ENCODE measurements at places on chromosomes 7 and 10.

DNA sequence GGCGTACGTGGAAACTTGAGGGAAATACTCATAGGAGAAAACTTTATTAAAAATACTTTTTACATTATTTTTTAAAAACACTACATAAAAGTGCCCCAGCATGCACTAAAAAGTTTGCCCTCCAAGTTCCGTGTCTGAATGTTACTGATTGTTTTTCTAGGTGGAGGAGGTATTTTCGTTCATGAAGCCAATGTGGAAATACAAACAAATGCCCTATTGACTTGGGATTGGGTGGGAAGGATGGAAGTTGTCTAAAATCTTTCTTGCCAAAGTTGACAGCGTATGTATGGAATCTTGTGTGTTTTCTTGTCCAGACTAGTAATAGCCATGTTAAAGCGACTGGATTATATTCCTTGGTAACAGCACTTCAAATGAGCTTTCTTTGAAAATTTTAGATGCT is 1.2 kb downstream of the PROSER2 start:
- no peak for DNase-seq

GRCh38 chr10:56991591-56992069 is 630.6 kb upstream of the ZWINT start:
- no peak for DNase-seq

GRCh38 chr7:142956951-142957623 is 5.1 kb downstream of the KEL start:
- DNase-seq = no peak

DNA sequence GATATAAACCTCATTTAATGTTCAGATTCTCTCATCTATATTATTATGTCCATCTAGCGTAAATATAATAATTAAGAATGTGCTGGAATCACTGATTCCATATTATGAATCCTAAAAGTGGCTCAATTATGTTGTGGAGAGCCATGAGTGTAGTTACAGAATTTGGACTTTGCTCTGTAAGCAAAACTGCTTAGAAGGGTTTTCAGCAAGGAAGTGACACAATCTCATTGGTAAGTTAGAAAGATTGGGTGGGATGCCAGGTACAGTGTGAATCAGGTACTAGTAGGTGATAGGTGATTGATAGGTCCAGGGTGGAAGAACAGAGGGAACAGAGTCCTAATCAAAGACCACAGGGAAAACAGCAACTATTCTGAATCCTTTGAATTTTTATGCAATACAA is 74.9 kb upstream of the ABLIM1 start:
- DNase-seq = no peak

- DNase-seq = no peak
These were observed 1.8 kb downstream of the MUC3A start for GRCh38 chr7:100951172-100951571.

DNA sequence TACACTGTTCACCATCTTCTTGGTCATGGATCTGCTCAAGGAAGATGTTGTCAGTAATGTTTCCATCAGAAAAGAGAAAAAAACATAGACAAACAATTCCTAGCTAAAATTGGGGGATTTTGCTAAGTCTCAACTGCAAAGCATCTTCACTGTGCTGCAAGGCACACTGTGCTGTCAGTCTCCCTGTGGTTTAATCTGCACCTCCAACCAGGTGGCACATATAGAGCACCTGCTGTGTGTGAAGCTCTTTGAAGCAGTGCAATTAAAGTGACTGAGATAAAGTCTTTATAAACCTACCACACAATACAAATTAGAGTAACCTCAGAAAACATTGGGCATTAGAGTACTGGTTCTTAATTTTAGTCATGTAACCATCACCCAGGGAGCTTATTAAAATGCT is 6.3 kb downstream of the NRAP start:
- no peak for DNase-seq

DNA sequence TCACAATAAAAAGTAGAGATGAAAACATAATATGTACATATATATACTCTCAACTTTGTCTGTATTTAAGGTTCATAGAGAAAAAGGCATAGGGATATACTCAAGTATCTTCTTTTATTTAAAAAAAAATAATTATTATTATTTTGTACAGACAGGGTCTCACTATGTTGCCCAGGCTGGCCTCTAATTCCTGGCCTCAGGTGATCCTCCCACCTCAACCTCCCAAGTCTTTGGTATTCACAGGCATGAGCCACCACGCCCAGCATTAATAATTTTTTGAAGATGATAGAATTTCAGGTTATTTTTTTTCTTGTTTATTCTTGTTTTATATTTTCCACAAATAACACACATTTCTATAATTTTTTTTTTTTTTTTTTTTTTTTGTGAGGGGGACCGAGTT is 113.8 kb downstream of the PLXNA4 start:
- no peak for DNase-seq

DNA sequence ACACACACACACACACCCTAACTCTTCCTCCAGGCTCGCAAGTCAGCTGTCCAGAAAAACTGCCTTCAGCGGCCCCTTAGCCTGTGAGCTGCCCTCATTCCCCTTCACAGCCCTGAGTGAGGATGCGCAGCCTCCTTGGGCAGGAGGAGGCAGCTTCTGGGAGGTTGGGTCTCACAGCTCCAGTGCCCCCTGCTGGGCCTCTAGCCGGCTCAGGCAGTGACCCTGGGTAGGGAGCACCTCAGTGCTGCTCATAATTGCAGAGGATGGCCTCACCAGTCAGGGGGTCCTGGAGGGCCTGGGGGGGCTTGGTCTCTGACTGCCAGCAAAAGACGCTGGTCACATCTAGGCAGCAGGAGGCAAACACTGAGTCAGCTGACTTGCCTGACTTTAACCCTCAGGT is 43.7 kb downstream of the ZNF273 start:
- DNase-seq = no peak

GRCh38 chr7:31553661-31554081 is 39.8 kb downstream of the ITPRID1 start:
- no peak for DNase-seq

- no peak for DNase-seq
These were observed 463.6 kb downstream of the ZWINT start for GRCh38 chr10:55897490-55897921.

- DNase-seq = no peak
These were observed 36.3 kb upstream of the DIP2C start for GRCh38 chr10:725786-726185.

GRCh38 chr7:139108266-139109187 is 993 bp downstream of the ZC3HAV1 start:
- no peak for DNase-seq

GRCh38 chr7:72540106-72540611 is 128.0 kb upstream of the CALN1 start:
- DNase-seq = no peak

- DNase-seq = no peak
These were observed 139.9 kb downstream of the TNS3 start for GRCh38 chr7:47441796-47442604.

DNA sequence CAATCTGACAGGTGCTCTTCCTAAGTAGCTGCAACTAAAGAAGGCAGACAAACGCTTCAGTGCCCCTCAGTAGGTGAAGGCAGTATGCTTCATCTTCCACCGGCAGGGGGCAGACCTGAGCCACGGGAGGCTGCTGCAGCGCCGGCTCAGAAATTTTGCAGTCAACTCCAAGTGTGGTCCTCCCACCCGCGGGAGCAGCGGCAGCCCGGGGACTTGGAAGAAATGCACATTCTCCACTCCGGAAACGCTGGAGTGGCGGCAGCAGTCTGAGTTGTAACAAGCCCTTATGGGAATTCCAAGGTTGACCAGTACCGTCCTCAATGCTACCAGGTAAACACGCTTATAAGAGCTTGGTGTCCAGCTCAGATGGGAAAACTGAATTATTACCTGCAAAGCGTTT is 3.4 kb downstream of the IGFBP3 start:
- DNase-seq = no peak

DNA sequence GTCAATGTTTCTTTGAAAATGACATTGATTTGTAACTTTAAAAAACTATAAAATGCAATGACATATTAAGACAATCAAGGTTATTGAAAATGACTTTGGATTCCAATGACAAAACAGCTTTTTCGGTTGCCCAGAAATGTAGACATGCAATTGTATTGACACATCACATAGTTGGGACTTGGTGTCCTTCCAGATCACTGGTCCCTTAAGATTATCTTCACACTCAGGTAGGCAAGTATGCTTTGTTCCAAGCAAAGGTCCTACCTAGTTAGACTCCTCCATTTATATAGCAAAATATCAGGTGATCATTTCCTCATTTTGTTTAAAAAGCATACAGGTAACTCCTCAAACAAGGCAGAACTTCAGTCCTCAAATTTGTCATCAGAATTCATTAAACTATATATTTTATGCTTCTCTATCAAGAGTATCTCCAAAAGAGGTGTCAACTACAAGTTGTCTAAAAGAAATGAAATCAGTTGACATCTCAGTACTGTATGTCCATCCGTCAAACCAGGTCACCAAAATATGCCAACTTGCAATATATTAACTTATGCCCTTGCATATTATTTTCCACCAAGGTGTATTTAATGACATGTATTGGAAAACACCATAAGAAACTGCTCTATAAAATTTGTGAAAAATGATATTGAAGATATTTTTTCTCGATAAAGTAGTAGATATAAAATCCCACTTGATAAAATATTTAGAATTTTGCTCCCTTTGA is 64.6 kb downstream of the TSPAN12 start:
- no peak for DNase-seq

DNA sequence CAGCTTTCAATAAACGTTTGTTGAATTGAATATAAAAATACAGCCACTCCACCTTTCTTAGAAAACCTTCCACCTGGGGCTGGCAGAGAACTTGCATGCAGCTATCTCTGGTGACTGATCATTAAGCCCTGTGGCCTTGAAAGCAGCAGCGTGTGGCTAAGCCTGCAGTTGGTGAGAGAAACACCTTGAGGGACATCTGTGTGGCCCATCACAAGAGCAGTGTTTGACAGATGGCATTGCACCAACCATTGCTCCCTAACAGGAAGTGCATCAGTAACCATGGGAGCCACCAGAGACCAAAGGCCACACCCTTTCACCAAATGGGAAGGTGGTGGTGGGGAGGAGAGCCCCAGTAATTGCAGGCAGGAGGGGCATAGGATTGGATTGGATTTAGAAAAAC is 22.4 kb downstream of the RHOBTB1 start:
- DNase-seq = no peak

GRCh38 chr7:131578602-131579001 is 22.2 kb upstream of the PODXL start:
- no peak for DNase-seq

DNA sequence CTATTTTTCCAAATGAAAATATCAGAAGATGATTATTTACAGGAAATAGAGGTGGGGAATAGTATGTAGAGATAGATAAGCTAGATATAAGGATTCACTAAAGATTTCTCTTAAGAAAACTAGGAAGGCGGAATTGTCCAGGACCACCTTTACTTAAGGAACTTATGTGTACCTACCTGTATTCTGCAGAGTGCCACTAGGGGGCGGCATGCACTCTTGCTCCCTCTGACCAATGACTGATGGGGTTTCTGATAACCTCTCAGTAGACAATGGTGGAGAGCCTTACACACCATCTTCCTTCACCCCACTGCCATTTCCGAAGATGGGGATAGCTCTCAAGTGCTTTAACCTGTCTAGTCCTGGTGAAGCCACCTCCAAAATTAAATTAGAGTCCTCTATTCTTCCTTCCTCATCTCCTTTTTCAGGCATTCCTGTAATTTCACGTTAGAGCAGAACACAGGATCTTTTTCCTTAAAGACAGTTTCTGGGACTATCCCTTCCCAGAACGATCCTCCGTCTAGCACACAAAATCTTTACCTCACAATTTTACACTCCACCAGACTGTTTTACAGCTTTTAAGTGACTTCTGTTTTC is 453.1 kb downstream of the SORCS1 start:
- no peak for DNase-seq

GRCh38 chr7:106657085-106657991 is 3.6 kb downstream of the CCDC71L start:
- no peak for DNase-seq
